Fibroblast of skin of right quadriceps (primary cell): ENCODE measurements at places on chromosomes 16 and 17.

GRCh38 chr16:58299757-58300349 lies 5.0 kb upstream of the PRSS54 start:
- DNase-seq, result no peak

DNA sequence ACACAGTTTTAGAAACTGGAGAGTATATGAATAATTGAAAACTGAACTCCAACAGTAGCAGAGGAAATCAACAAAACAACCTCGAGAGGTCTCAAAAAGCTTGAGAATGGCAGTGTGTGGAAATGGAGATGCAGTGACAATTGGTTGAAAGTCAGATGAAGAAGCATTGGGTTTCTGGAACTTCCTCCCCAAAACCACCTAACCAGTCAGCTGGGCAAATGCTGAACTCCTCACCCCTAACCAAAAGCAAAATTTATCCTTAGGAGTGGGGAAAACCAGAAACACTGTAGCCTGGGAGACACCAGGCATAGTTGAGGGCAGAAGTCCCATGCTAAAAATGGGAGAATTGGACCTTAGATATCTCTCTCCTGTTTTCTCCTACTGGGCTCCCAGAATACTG lies 109.9 kb downstream of the TANC2 start:
- DNase-seq, result no peak

- no peak for DNase-seq
Observed at GRCh38 chr16:5850632-5851392, 753.2 kb upstream of the EEF2KMT start.

DNA sequence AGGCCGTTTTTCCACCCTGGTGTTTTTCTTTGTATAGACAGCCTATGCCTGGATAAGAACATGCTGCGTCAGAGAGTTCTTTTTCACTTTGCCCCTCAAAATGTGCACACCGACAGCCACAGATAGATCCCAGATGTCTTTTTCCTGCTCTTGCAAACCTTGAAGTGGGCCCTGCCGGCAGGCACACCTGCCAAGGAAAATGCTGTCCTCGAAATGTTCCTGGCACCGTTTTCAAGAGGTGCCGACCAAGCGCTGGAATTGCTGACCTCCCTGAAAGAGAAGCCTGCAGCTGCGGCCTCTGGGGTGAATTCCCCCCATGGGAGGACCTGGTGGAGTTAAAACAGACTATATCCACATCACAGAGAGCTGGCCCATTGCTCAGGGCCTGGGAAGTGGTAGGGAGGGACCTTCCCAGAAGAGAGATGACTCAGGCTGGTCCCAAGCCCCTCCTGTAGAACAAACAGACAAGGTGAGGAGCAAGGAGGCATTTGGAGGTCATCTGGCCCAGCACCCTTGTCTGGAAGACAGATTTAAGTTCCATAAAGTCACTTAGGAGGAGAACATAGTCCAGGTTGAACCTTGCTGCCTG lies 668.1 kb downstream of the MAF start:
- DNase-seq, result no peak
